ENCODE measurements at places on chromosomes 6 and 20. TPM values are rescaled to one million over a fixed set of nuclear protein-coding genes. Genes with fewer than 3 reads are reported as not detected.

DNA sequence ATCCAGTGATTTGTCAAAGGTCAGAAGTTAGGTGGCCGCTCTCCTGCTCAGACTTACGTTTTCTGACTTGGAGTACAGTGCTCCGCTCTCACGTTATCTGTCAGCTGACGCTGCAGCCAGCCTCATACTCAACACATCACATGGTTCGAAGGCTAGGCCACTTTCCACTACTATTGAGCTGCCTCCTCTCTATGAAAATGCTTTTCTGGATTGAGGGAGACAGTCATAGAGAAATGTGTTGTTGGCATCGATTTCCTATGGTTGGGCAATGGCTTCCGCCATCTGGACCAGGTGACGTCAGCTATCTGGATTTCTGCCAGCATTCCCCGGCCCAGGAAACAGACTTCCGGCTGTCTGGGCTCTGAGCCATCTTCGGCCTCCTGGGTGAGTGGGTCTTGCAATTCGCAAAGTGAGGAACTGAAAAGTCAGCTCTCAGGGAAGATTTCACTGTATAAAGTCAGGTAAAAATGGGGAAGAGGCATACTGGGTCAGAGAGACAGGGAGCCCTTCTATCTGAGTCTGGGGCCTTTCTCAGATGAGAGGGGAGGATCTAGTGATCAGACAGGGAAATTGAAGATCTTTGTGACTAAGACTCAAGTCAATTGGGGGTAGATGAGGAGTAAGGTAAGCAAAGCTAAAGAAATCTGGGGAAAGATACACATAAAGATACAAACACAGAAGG lies 37.5 kb upstream of the IER3 start:
- H3K27me3 ChIP-seq: no peaks in the 10 kb centered on the region
- DNase-seq: peak; percentile 98
- peak overlapping the region; percentile 8 for H3K4me3 ChIP-seq
- no peaks in the 10 kb centered on the region for H3K36me3 ChIP-seq
- peaks cover 32% of the 10 kb centered on the region for H3K4me1 ChIP-seq

DNA sequence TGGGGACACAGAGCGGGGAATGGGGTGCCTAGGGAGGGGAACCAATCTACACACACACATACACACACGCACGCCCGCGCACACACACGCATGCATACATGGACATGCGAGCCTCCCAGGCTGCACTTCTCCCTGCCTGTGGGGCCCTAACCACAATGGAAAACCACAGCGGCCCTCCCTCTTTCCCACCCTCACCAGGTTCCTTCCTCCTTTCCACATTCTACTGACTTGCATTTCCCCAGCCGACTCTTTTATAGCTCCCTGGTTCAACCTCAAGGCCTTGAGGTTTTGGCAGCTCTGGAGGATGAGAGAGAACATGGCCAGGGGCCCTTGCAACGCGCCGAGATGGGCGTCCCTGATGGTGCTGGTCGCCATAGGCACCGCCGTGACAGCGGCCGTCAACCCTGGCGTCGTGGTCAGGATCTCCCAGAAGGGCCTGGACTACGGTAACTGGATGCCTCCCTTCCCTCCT lies at the start of gene BPI:
BPI (plus strand) TSS at position 249 of the 472 bp plus-strand sequence; CDS start at position 317, 68 bp downstream.
- no peak within 1 kb of the TSS for H3K4me3 ChIP-seq
- H3K4me1 ChIP-seq: no peaks in the 10 kb centered on the region
- peak; percentile 35 for DNase-seq
- H3K27me3 ChIP-seq: no peaks in the 10 kb centered on the region

OSTM1 gene
- 16.5 TPM for total RNA-seq

- H3K4me3 ChIP-seq: no peak overlapping the region
- no peaks in the 10 kb centered on the region for H3K36me3 ChIP-seq
- peaks cover 3% of the 10 kb centered on the region for H3K27me3 ChIP-seq
- no peak overlapping the region for H3K27ac ChIP-seq
- no peak for DNase-seq
- H3K4me1 ChIP-seq: no peaks in the 10 kb centered on the region
Measured at GRCh38 chr6:72032086-72032485, 145.7 kb downstream of the RIMS1 start.

TGM3 gene
- not detected for total RNA-seq

DNA sequence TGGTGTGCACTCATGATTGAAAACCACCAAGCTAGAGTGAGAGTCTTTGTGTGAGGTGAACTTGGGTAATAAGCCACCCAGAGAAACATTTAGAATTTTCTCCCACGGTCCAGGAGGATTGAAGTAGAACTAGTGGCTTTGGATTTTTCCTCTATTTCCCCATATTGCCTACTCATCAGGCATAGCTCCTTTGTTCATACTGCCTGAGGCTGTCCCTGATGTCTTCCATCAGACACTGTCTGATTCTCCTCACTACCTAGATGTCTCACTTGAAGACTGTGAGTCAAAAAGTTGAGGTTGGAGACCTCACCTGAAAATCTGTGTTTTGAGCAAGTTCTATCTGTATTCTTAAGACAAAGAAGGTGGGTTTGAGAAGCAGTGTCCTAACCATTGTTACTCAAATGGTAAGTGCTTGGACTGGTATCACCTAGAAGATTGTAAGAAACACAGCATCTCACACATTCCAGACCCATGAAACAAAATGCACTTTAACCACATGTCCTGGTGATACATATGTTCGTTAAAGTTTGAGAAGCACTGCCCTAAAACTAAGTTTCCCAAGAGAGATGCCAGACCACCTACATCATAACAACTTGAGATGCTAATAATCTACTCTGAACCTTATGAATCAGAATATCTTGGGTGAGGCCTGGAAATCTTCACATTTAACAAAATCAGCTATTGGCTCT lies 523.4 kb upstream of the BTBD3 start:
- no peak overlapping the region for H3K27ac ChIP-seq
- DNase-seq: no peak

FOXF2 gene
- total RNA-seq: 0.64 TPM

DNA sequence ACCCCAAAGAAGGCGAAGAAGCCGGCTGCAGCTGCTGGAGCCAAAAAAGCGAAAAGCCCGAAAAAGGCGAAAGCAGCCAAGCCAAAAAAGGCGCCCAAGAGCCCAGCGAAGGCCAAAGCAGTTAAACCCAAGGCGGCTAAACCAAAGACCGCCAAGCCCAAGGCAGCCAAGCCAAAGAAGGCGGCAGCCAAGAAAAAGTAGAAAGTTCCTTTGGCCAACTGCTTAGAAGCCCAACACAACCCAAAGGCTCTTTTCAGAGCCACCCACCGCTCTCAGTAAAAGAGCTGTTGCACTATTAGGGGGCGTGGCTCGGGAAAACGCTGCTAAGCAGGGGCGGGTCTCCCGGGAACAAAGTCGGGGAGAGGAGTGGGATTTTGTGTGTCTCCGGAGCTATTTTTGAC lies 69.6 kb downstream of the HFE start:
- no peaks in the 10 kb centered on the region for H3K36me3 ChIP-seq
- peak; percentile 83 for DNase-seq
- H3K27ac ChIP-seq: peak overlapping the region; percentile 94

CRISP2 gene
- 0.25 TPM for total RNA-seq

DNA sequence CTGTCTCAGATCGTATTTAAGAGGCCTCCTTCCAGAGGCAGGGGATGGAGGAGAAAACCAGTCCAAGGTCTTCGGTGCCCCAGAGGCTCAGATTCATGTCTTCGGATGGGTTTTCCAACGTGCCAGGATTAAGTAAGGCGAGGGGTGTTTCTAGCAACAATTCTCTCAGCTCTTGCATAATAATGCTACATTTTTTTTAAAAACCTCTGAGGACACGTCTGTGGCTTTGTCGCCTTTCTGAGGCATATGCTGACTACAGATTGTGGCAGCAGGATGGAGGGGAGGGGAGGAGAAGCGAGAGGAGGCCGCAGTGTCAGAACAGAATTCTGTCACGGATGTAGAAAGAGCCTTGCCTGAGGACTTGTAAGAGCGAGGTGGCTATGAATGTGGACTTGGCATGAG lies 17.7 kb upstream of the CCDC167 start:
- no peak overlapping the region for H3K4me3 ChIP-seq
- no peak overlapping the region for H3K27ac ChIP-seq
- no peak for DNase-seq
- H3K27me3 ChIP-seq: no peaks in the 10 kb centered on the region

DNA sequence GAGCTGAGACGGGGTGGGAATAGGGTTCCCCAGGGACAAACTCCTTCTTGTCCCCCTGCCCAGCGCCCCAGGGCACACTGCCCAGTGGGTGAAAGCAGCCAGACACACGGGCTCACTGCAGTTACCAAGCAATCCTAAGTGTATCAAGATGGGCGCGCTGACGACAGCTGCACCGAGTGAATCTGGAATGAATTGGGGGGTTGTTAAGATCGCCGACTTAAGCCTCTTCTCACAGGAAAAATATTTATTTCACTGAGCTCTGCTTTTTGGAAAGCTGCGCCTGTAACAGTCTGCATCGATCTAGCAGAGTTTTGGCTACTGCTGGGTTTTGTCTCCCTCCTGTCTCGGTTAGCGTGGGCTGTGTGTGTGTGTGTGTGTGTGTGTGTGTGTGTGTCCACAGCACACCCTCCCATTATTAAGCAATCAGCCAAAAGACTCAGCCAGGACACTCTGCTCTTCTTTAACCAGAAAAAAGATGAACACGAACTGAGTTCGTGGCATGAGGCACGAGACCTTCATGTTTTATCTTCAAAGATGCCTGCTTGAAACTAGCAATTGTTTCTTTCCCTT lies 35.9 kb downstream of the RIPOR3 start:
- no peak overlapping the region for H3K4me3 ChIP-seq
- H3K27ac ChIP-seq: no peak overlapping the region
- no peaks in the 10 kb centered on the region for H3K27me3 ChIP-seq
- DNase-seq: peak; percentile 31
- peaks cover 23% of the 10 kb centered on the region for H3K4me1 ChIP-seq

LAMP5 gene
- not detected for total RNA-seq

GRCh38 chr6:6811128-6812009 lies 222.8 kb downstream of the LY86 start:
- DNase-seq: peak; percentile 73
- peak overlapping the region; percentile 78 for H3K27ac ChIP-seq
- no peak overlapping the region for H3K4me3 ChIP-seq

GRCh38 chr6:108176281-108177089 lies 10.7 kb downstream of the NR2E1 start:
- peak overlapping the region; percentile 45 for H3K4me3 ChIP-seq
- H3K36me3 ChIP-seq: no peaks in the 10 kb centered on the region
- H3K27ac ChIP-seq: no peak overlapping the region
- no peaks in the 10 kb centered on the region for H3K4me1 ChIP-seq

GRCh38 chr6:163897030-163897429 lies 482.5 kb downstream of the QKI start:
- no peak overlapping the region for H3K4me3 ChIP-seq
- no peaks in the 10 kb centered on the region for H3K36me3 ChIP-seq
- DNase-seq: no peak
- no peaks in the 10 kb centered on the region for H3K4me1 ChIP-seq

DNA sequence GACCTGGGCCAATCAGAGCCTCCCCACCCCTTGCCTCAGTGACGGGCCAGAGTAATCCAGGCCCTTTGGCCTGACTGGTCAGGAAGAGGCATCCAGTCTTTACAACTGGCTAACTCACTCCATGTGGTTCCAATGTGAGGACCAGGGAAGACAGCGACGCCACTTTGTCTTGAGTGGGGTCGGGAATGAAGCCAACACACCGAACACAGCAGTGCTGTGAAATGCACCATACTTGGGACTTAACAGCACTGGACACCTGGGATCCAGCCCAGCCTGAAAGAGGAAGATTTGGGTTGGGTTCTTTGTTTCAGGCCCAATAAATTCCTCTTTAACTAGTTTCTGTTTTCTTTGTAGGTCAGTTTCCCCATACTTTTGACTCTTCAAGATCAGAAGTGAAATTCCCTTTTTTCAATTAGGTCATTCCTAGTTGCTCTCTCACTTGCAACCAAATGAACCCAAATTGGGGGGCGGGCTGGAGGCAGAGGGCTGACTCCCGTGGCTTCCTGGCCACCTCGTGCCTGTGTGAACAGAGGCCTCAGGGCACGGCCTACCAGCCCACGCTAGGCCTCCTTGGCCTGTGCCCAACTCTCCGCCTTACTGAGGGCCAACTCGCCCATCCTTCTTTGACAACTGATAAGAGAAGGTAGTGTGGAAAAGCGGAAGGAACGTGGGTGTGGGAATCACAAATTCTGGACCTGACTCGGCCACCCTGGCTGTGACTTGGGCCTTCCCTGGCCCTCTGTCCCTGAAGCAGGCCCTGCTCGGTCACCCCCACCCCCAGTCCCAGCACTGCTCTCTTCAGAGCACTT lies 17.1 kb downstream of the SULF2 start:
- no peaks in the 10 kb centered on the region for H3K4me1 ChIP-seq
- peak overlapping the region; percentile 63 for H3K27ac ChIP-seq
- H3K4me3 ChIP-seq: no peak overlapping the region
- no peaks in the 10 kb centered on the region for H3K36me3 ChIP-seq
- no peaks in the 10 kb centered on the region for H3K27me3 ChIP-seq

DNA sequence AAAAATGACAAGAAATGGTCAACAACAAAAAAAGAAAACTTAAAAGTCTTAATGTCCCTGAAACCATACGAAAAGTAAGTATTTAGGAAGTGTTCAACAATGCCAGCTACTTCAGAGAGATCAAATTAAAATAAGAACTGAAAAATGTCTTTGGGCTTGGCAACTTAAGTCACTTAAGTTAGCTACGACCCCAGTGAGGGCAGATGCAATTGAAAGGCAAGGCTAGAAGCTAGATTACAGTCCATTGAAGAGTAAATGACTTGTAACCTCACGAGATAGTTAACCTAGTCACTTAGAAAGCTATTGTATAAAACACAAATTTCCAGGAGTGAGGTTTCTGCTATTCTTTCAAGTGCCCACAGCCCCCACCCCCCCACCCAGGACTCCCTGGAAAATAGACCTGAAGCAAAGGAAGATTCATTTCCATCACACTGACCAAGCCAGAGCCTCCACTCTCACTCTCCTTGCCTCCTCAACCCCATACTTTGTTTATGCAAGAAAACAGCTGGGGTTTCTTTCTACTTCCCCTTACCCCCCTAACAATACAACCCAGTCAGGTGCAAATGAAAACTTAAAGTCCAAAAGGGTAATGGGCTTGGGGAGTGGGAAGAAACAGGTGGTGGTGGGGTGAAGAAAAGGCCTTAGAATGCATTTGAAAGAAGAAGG lies 14.6 kb downstream of the RTN4IP1 start:
- H3K4me1 ChIP-seq: no peaks in the 10 kb centered on the region
- no peak overlapping the region for H3K27ac ChIP-seq
- no peaks in the 10 kb centered on the region for H3K27me3 ChIP-seq
- DNase-seq: no peak

DNA sequence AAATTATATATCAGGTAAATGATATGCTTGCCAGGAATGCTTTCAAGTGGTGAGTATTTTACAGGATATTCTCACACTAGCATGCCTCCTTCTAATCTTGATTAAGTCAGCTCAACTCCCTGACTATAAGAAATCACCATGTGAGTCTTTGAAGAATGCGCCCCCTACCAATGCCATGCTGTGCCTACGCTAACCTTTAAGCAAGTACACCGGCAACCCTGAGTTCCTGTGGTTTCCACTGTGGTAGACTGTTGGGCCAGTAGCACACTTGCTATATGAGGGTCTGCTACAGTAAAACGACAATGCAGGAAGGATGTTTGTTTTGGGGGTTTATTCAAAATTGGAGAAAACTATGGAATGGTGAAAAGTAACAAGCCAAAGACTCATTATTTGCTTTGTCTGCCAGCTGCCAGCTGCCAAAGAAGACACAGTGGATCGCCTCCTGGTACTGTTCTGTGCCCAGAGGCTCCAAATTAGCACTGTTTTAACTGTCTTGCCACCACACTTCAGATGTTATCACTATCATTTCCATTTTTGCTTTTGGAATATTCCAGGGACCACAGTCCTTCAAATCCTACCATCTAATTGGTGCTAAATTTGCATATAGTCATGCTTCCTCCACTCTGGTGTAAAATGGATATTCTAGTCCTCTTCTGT lies 333.5 kb downstream of the RNGTT start:
- no peak overlapping the region for H3K27ac ChIP-seq
- no peaks in the 10 kb centered on the region for H3K4me1 ChIP-seq
- H3K36me3 ChIP-seq: no peaks in the 10 kb centered on the region

GRCh38 chr6:68038815-68039408 lies 596.2 kb upstream of the ADGRB3 start:
- no peaks in the 10 kb centered on the region for H3K27me3 ChIP-seq
- H3K36me3 ChIP-seq: no peaks in the 10 kb centered on the region
- no peak overlapping the region for H3K4me3 ChIP-seq
- no peak overlapping the region for H3K27ac ChIP-seq
- no peak for DNase-seq
